Activated B cell treated with CpG ODN at 0.5 μM for 24 hours (primary cell): ENCODE measurements at places on chromosomes 6 and 20. TPM values are rescaled to one million over a fixed set of nuclear protein-coding genes. Genes with fewer than 3 reads are reported as not detected.

The LTB gene
- 155 and 177 TPM in 2 replicates for total RNA-seq

The MAP3K5 gene
- 21.6 and 24.4 TPM in 2 replicates for total RNA-seq

The B3GALT4 gene
- total RNA-seq: 19.1 and 19.4 TPM in 2 replicates

The MMP24OS gene
- total RNA-seq: 39.2 and 47.9 TPM in 2 replicates

The PXT1 gene
- total RNA-seq: 0.11 and 0.22 TPM in 2 replicates

The FOXS1 gene
- total RNA-seq: not detected in 2 replicates

The DAAM2 gene
- not detected in 2 replicates for total RNA-seq

- no peak for DNase-seq
Observed at GRCh38 chr20:58511861-58512260, 3.3 kb downstream of the APCDD1L start.

- no peak for DNase-seq
Observed at GRCh38 chr6:163412801-163413344, 1.6 kb upstream of the QKI start.

GRCh38 chr6:4474810-4475209 lies 301.4 kb upstream of the CDYL start:
- no peak for DNase-seq

GRCh38 chr6:18861204-18861603 lies 474.1 kb downstream of the RNF144B start:
- no peak for DNase-seq

- no peak for DNase-seq
Observed at GRCh38 chr20:2385026-2385425, 4.3 kb downstream of the TGM6 start.

- DNase-seq: no peak
Observed at GRCh38 chr6:169495601-169496000, 206.2 kb downstream of the WDR27 start.

GRCh38 chr6:159045801-159046200 lies 1.0 kb upstream of the TAGAP start:
- no peak for DNase-seq

DNA sequence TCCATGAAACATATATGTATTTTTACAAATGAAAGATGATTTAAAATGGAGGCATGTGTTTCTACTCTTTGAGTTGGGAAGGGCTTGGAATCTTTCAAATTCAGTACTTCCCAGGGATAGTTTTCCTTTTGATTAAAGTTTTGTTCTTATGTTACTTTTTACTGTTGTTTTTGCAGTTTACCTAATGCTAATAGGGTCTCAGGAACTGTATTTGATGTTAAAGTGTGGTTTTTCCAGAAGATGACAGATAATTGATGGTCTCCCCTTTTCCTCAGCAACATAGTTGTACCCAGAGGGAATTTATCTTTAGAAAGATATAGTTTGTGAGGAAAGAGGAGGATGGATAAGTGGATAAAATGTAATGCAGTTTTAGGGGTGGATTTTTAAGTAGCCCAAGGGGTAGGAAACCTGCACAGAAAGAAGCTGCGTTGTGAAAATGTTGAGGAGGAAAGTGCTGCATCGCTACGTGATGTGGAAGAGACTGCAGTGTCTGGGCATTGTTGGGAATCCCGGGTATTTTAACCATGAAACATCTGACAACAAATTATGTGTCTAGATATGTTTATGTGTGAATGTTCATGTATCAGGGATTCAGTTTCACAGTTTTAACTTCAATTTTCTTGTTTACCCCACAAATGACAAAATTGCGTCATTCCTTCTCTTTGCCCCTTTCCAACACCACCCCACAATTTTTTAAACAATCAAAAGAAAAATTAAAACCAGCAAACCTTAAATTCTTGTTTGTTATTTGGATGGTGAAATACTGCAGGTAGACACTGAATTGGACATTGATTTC lies 42.3 kb downstream of the GNAS start:
- no peak for DNase-seq

DNA sequence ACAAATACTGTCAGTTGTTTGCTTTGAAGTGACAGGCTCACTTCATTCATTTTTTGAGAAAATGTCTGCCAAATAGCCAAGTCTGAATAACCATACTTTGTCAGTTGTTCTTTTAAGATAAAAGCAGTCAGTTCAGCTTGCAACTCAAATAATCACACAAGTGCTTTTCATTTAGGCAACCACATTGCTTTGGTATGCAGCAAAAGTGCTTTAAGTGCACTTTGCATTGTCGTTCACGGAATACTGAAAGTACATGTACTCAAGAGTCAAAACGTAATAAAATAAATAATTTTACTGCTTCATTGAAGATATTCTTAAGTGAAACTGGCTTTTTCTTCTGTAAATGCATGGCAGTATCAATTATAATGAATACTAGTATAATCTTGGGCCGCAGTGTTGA lies 107.2 kb downstream of the MMS22L start:
- no peak for DNase-seq

DNA sequence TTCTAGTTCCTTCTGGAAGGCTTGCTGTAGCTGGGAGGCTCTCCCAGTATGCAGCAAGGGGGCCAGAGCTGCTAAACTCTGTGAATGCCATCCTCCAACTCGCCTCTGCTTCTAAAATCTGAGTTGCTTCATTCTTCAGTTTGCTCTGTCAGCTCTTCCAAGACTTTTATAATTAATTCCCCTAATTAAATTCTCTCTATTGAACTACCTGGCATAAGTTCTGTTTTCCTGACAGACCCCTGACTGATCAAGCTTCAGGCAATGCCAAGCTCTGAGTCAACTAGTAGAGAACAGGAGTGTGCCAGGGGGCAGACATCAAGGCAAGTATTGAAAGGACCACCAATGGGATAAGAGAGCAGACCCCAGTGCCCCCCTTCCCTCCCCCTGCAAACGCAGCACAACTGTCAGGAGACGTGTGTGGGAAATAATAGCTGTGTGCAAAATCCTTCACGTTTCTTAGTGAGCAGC lies 109.3 kb upstream of the TAB2 start:
- no peak for DNase-seq

DNA sequence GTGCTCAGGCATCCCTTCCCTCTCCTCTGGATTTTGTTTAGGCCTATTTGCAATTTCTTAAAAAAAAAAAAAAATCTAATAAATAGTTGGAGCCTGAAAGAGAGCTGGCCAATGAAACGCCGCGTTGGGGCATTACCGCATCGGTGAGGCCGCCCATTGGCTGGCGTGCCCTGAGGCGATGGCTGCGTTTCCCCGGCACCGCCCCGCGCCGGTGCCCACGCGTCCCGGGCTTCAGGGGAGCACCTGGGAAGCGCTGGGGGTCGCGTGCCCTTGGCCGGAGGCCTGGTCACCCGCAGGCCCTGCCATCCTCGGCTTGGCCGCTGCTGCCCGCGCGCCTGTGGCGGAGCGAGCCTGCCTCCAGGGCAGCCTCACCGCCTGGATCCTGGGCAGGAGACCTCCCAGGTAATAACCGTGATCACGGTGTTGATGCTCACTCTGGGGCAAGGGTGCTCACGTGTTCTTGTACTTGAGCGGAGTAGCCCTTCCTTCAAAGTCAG lies 155.4 kb downstream of the NRN1 start:
- DNase-seq: peak; percentile 55
